Cardiac fibroblast (primary cell): ENCODE measurements at places on chromosomes 4 and X.
A peak's percentile ranks its signal among the peaks of the same experiment; 100 is the strongest.

DNA sequence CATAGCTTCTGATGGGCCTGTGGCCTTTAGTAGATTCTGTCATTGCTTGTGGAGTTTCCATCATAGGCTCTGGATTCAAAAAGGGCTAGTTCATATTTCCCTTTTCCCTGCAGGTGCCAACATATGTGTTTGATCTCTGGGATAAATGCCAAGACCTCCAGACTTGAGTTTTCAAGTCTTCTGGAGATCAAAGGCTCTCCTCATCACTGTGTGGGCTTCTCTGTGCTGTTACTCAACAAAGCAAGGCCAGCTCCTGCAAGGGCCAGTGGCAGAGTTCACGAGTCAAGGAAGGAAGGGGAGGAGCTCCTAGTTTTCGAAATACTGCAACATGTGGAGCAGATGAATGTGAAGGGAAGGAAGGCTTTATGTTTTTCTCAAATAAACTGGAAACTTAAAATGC lies 62.7 kb upstream of the SCML1 start:
- no peak for DNase-seq

DNA sequence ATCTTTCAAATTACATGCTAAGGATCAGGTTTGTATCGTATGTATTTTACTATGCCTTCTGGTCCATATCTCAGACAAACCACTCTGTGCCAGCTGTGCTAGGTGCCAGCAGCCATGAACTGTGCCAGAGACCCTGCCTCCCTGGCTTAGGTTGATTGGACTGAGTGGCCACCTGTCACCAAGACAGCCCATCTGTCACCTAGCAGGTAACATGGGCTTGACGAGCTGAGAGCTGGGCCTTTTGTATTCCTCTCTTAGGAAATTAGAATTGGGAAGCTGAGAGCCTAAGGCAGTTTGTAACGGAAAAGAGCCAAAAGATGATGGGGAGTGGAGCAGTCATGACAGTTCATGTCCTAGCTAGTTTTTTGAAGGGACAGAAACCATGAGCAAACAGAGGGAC lies 42.5 kb downstream of the TMEM164 start:
- DNase-seq: no peak

GRCh38 chr4:184950117-184950830 lies 68.0 kb upstream of the HELT start:
- no peak for DNase-seq

DNA sequence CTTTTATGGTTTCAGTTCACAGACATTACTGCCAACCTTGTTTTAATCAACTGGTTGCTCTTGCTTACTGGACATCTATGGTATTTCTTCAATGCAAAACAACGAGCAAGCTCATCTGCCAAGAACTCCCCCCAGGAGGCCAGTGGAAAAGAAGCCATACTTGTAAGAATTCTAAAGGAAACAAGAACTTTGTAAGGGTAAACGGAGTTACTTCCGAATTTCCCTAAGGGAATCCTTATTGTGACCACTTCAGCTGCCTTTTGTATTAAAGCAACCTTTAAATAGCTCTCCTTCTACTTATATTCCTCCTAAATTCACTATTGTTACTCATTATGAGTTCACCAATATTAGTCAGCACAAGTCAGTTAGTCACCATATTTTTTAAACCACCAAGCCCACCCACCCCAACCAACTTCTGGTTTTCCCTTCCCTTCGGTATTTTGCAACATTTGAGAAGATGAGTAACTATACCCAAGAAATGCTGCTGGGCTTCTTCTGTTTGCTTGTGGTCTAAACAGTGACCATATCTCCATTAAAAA lies 602.8 kb upstream of the DIPK2B start:
- DNase-seq: peak; percentile 72

GRCh38 chrX:122816288-122816687 lies 367.8 kb upstream of the GRIA3 start:
- no peak for DNase-seq

- no peak for DNase-seq
Measured at GRCh38 chr4:528296-528695, 29.3 kb downstream of the PIGG start.

DNA sequence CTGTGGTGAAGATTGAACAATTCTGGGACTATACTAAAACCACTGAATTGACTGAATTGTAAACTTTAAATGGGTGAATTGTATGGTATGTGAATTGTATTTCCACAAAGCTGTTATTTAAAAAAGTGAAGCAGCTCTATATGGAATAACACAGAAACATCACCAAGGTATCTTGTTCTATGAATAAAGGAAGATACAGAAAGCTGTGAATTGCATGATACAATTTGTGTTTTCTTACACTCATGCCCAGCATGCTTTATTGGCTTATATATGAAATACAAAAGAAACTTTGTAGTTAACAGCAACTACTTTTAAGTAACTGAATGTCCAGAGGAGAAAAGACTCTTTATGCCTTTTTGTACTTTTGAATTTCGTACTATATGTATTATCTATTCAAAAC lies 11.5 kb downstream of the CBR4 start:
- DNase-seq: no peak

GRCh38 chr4:47641755-47642154 lies 156.7 kb downstream of the ATP10D start:
- DNase-seq: peak; percentile 23

DNA sequence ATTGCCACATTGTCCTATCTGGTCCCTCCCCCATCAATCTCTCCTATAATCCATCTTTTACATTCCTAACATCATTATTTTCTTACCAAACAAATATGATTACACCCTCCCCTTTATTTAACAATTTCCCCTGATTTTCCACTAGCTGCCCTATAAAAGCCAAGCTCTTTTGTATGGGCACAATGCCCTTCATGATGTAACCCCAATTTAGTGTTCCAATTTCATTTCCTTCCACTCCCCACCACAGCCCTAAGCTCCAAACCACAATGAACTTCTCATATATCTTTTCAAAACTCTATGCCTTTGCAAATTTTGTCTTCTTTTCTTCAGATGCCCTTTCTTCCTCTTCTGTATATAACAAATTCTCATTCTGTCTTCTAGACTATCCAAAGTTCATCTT lies 39.5 kb upstream of the PTPN13 start:
- no peak for DNase-seq

DNA sequence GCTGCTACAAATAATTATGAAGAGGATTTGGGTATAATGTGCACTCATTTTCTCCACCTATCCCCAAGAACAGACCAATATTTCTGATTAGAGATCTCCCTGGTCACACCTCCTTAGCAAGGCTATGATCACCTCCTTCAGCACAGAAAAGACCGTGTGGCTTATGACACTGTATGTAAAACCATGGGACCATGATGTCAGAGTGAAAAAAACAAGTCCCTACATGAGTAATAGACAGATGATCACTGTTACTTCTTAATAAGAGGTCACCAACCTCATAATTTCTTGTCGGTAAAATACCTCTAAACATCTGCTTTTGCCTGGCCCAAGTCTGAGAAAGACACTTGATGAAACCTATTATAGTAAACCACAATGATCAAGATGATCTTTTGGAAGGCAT lies 330.6 kb upstream of the F9 start:
- no peak for DNase-seq

DNA sequence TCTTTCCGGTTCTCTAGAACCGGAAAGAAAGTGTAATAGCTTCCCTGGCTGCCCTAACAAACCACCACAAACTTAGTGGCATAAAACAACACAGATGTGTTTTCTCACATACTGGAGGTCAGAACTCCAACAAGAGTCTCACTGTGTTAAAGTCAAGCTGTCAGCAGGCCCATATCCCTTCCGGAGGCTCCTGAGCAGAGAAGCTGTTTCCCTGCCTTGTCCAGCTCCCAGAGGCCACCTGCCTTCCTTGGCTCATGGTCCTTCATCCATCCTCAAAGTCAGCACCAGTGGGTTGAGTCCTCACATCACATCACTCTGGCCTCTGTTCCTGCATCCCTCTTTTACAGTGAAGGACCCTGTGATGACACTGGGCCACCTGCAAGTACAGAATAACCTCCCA lies 49.8 kb upstream of the HMX1 start:
- no peak for DNase-seq

DNA sequence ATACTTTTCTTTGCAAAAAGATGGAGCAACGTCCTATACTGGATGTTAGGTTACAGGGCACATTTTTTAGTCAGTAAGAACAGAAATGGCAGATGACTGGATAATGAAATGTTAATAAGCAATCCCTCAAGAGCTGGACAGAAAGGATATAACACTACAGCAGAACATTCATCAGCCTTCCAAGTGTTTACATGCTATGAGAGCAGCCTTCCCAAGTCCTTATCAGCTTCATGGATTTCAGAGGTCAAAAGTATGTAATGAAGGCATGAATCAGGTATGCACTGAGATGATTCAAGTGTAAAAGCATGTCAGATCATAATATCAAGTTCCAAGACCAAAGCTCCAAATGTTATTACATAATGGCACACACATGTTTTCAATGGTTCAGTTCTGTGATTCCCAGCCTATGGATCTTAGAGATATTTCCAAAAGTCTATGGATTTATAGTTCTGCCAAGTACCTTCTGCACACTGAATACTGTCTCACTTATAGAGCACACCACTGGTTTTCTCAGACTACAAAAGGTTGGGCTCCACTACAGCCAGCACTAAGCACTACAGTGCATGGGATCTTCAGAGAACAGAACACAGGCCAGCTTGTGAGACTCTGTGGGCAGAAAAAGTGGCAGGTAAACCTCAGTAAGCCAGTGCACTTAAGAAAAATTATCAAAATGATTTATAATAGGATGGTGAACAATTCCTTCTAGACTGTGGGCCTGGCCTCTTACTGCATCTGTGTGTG lies 49.2 kb downstream of the GPC4 start:
- DNase-seq: no peak

- peak; percentile 53 for DNase-seq
Measured at GRCh38 chrX:72540318-72540717, 32.3 kb downstream of the HDAC8 start.

DNA sequence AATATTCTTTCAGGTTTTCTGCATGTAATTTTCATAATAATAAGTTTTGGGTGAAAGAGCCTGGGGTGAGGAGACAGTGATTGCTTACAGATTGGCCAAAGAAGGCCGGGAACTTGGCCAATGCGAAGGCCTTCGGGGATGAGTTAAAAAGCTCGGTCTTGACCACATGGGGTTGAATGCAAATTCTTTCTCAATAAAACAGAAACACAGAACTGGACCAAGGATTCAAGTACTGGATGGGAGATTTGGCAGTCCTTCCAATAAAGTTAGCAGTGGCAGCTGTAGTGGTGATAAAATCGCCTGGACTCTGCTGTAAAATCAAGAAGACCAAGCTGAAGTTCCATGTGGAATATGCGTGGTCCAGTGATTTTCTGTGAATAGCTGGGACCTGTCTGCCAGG lies 282.2 kb upstream of the KLF3 start:
- peak; percentile 64 for DNase-seq
